Stimulated activated CD4-positive, alpha-beta T cell treated with anti-CD3 and anti-CD28 coated beads, Interleukin-12 subunit alpha, Interleukin-12 subunit beta, amount 100 ng/mL, for 4 hours (primary cell): ENCODE measurements at places on chromosomes 2 and 18.

DNA sequence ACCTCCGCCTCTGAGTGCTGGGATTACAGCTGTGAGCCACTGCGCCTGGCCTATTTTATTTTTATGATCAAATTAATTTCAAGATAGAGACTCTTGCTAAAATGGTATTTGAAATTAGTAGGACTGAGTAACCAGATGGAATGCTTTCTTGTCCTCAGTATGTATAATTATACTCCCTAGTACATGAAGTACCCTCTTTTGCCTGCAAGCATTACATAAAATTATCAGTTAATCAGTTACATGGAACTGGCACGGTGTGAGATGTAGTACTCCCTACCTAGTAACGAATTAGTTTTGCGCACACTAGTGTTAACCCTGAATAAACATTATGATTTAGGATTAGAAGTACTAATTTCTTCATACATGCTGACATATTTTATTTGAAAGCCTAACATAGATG lies 41.6 kb downstream of the RBBP8 start:
- DNase-seq, result no peak

- no peak for DNase-seq
Measured at GRCh38 chr2:147450661-147451510, 393.9 kb upstream of the ACVR2A start.

DNA sequence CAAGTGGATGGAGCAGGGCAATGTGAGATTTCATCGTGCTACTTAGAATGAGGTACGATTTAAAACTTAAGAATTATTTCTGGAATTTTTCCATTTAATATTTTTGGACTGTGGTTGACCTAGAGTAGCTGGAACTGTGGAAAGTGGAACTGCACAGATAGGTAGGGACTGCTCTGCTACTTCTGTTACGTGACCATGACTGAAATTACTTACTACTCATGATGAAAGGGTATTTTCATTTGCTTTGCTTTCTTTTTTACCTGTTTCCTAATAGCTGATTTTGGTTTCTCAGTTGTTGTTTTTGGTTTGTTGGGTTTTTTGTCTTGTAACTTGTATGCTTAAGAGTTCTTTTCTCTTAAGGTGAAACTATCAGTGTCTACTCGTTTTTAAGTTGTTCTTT lies 11.4 kb downstream of the UBE2E3 start:
- no peak for DNase-seq

- no peak for DNase-seq
Measured at GRCh38 chr2:235726554-235726953, 232.7 kb downstream of the AGAP1 start.

- DNase-seq, result no peak
Measured at GRCh38 chr18:59911600-59911999, 11.8 kb downstream of the PMAIP1 start.

DNA sequence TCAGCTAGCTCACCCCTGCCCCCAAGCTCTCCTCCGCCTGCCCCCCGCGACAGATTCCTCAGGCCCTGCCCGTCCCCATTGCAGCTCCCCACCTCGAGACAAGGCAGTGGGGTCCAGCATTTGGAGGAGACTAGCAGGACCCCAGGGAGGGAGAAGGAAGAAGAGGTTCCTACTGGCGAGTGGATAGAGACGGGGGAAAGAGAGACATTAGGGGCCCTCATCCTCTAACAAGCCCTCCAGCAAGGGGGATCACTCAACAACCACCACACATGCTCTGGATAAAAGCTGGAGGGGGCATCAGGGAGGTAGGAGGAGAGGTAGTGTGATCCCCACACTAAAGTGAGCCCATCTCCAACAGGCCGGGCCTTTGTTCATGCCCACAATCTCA lies 8.9 kb upstream of the TNS1 start:
- no peak for DNase-seq

GRCh38 chr2:104875262-104875661 lies 21.3 kb downstream of the POU3F3 start:
- DNase-seq, result no peak

DNA sequence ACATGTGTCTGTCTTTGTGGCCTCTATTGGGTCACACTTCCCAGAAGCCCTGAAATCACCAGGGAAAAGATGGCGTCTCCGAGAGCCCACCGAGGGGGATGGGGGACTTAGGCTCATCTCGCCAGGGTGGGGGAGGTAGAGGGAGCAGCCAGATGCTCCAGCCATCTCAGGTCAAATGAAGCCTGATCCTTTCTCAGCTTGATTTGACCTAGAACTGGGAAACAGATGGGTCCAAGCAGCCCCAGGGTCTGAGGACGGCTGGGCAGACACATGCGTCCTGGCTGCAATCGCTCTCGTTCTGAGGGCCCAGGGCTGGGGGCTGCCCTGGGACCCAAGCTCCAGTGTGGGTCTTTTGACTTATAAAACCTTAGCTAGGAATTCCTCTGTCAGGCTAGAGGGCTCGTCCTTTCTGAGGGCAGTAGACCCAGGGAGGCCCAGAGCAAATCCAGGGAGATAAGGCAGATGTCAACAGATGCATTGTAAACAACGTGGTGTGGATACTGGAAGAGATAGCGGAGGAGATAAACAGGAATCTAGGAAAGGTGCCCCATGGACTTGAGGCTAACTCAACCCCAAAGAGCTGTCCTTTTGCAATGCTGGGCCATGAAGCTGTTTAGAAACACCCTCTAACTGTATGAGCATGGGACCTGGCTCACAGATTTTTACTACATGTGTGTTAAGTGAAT lies 127.7 kb downstream of the MYCN start:
- DNase-seq, result no peak
